ENCODE measurements at places on chromosomes 4 and X.

DNA sequence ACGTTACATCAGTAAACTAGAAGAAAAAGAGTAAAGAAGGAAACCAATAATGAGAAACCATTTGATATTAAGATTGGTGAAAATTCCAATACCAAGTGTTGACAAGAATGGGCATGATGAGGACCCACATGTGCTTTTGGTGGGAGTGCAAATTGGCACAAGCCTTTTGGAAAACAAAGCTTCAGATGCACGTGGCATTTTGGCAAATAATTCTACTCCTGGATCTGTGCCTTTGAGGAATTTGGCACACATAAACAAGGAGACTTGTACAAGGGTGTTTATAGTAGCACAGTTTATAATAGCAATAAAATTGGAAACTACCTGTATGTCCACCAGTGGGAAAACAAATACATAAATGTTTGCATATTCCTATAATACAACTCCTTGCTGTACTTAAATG is 324.3 kb upstream of the TAPT1 start:
- no peak for DNase-seq

- no peak for DNase-seq
These were observed 588 bp downstream of the ART3 start for GRCh38 chr4:76074993-76075600.

GRCh38 chrX:34631479-34632220 is 25.4 kb downstream of the TMEM47 start:
- DNase-seq: no peak

- DNase-seq: no peak
These were observed 153.8 kb upstream of the GALNT7 start for GRCh38 chr4:173014836-173015235.

- DNase-seq: no peak
These were observed 267.9 kb upstream of the KLF3 start for GRCh38 chr4:38396091-38396490.

GRCh38 chr4:165709973-165710526 is 163.0 kb upstream of the TLL1 start:
- no peak for DNase-seq

- DNase-seq: no peak
These were observed 7.2 kb upstream of the C1QTNF7 start for GRCh38 chr4:15420642-15421041.

DNA sequence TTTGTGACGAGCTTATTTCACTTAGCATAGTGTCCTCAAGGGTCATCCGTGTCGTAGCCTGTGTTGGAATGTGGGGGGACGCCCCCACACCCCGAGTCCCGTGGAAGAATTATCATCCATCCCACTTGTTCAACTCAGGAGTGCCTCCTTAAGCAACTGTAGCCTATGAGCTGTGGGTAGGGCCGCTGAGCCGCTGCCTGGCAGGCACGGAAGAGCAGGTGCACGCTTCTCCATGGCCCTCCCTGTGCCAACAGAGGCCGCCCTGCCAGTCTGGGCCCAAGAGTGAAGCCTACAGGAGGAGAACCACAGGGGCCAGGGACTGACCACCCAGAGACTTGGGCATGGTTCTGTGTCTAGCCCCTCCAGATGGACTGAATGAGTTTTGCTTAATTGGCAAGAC is 2.3 kb upstream of the RGS12 start:
- DNase-seq: peak; percentile 16

- DNase-seq: no peak
These were observed 7.0 kb downstream of the FHIP1A start for GRCh38 chr4:151415978-151416377.

GRCh38 chrX:13852001-13852695 is 35.3 kb upstream of the GPM6B start:
- DNase-seq: no peak

DNA sequence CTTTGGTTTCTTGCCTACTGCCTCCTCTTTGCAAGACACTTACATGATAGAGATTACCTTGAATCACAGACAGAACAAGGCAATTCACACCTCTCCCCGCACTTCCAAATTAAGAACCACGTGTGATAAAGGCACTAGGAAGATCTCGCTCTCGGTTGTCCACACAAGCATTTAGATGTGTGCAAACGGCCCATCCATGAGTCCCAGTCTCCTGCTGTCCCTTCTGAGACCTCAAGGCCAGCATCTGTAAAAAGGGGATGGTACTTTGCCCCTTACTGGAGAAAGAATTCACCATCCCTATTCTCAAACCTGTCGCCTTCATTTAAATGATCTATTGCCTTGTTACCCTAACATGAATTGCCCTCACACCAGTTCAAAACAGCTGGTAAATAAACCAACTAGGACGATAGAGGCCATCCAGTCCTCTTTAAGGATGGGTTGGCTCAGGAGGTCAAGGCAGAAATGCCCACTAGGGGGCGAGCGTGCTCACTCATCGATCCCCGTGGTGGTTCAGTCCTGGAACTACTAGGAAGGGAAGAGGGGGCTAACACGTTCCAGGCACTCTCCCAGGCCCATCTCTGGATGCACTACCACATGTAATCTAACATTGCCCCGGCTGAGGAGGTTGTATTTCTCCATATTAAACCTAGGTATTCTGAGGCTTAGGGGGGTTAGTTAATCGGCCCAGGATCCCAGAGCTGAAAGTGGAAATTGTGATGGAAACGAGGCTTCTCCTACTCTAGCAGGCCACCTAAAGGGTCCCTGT is 95.8 kb downstream of the DHX15 start:
- DNase-seq: peak; percentile 35

DNA sequence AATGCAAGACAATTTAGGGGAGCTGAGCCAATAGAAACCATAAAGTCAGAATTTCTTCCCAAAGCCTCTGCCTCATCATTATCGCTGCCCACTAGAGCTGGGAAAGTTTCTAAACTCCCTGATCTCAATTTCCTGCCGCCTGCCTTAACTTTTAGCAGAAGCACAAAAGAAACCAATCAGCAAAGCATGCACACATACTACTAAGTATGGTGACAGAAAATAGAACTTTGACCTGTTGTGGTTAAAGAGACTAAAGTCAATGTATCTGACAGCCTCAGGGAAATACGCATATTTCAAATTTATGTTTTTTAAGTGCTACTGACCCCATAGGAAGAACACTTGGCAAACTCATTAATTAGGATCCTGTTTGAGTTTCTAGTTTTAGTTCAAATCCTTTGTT is 10.1 kb downstream of the STK26 start:
- no peak for DNase-seq

- DNase-seq: no peak
These were observed 136.3 kb upstream of the CXXC4 start for GRCh38 chr4:104631000-104631399.

DNA sequence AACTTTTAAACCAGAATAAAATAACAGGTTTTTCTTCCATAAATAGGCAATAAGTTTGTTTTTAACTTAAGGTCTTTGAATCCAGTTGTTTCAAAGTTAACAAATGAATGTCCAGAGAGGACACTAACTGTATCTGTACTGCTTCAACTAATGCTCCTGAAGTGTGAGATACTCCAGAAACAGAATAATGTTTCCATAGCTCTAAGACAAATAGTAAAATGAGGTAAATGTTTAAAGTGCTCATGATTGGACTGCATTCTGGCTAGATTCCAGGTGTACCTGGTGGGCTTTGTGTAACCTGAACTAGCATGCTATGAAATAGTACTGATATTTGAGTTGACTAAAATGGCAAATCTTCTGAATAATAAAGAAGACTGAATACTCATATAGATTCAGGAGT is 51.7 kb downstream of the METTL14 start:
- DNase-seq: no peak

DNA sequence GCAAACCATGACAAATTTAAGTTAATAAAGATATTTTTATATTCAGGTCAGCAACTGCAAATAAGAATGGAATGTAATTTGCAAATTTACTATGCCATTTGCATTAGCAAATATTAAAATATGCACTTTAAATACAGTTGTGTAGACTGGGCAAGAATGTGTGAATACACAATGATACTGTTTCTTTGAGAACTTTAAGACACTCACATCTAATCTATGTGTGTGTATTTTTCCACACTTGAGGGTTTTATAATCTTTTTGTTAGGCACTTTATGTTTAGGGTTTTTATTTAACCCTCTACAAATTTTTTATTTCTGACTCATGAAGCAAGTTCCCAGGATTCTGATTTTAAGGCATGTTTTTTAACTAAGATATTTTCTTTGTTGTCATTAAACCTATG is 23.9 kb upstream of the NDNF start:
- DNase-seq: no peak

DNA sequence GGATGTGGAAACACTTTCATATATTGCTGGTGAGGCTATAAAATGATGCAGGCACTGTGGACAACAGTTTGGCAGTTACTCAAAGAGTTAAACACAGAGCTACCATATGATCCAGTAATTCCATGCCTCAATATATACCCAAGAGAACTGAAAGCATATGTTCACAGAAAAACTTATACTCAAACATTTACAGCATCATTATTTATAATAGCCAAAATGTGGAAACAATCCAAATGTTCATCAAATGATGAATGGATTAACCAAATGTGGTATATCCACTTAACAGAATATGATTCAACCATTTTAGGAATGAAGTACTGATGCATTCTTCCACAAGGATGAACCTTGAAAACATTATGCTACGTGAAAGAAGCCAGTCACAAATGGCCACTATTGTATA is 603.8 kb downstream of the IQCM start:
- no peak for DNase-seq

- no peak for DNase-seq
These were observed 186.6 kb downstream of the NKX6-1 start for GRCh38 chr4:84312426-84313012.

DNA sequence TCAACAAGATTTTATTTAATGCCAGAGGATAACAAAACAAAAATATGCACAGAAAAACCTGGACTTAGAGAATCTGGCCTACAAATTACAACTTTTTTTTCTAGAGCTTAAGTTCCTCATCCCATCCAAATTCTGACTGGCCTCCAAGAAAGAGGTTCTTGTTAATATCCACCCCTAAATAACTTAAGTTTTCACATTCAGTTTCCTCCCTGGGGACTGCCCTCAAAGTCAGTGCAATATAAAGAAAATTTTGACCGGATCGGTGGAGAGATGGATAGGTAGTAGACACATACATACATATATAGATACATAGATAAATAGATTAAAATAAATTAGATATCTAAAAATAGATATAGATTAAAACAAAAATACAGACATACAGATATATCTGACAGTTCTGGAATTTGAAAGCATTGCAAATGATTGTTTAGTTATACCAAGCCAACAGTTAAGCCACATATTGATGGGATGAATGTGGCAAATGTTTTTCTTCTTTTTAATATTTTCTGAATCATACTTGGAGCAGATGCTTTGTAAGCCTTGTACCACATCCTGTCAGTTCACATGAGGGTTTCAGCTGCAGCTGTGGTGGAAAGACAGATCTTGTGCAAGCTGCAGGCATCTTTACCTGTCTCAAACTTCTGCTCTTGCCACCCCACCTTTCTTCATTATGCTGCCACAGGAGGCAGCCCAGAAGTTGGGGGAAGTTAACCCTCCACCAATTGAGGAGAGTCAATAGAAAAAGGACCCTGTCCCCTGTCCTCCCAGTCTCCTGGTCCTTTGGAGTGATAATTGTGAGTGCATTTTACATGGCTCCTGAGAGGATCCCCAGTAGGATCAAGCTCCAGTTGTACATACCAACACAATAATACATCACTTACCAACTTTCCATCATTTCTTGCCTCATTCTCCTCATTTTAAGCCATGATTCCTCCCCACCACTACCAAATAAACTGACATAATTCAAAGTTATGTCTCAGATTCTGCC is 58.5 kb upstream of the PRDM8 start:
- DNase-seq: no peak

- no peak for DNase-seq
These were observed 13.4 kb downstream of the LEF1 start for GRCh38 chr4:108155373-108155772.

DNA sequence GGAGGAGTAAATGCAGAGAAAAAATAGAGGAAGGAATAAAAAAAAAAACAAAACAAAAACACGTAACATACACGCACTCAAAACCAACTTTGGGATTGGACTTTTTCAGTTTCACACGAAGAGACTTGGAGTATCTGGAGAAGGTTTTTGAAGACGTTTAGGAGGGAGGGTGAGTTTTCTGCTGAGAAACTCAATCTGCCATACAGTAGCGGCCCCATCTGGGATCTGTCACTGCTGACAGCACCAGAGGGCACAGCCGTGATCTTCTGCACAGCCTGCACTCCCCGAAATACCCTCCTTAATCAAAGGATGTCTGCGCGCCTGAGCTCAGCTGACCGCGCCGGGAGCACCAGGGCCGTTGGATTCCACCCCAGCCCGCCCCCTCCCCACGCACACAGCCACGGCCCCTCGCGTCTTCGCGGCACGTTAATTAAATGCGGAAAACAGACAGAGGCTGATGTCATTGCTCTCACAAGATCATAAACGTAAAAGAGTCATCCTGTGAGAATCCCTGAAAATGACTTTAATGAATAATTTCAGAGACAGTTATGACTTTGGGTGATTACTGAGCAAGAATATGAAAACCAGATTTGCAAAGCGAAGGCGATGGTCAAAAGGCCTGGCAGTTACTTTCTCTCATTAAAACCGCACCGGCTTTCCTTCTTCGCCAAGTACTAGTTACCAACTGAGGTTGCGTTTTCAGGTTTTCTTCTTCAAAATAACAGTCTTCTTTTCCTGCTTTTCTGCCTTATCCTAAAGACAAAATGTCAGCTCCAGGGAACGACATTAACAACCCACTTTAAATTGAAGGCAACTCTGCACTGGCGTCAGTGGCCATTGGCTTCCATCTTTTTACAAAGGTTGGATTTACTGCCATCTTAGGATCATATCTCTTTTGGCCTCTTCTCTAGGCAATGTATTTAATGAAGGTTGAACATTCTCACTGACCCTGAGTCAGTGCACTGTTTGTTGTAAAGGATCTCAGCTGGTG is 10.6 kb downstream of the HAND2 start:
- DNase-seq: no peak

DNA sequence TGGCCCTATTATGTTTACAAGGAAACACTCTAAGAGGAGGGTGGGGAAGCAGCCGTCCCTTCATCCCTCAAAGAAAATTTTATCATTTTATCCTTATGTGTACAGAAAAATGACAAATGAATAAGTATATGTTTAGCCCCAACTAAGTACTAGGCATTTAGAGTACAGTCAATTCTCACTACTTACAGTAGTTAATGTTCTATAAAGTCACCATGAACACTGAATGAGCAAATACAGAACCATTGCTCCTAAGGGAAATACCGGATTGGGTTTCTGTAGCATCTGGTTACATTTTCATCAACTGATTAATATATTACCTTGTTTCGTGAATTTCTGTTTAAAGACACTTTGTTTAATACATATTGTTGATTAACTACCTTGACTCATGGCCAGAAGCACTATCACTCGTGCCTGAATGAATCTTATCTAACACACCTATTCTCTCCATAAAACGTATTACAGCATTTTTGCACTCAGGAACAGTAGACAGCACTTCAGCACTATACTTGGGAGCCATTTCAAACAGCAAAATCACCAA is 109.3 kb downstream of the ASB9 start:
- no peak for DNase-seq

DNA sequence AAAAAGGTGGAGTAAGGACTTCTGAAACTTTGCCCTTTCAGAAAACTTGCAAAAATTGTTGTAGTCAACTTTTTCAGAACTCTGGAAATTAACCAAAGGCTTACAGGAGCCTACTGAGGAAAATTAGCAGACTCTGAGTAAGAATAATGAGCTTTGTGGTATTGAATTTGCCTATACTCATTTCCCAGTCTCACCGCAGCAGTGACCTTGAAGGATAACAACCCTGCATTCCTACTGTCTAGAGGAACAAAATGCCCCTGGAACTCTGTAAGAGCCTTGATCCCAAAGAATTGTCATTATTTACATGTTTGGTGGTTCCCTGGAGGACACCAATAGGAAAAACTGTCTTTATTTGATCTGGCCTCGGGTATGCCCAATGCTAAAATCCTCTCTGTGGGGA is 57.9 kb downstream of the MND1 start:
- DNase-seq: no peak

GRCh38 chr4:34193451-34194154 is 2050.7 kb downstream of the ARAP2 start:
- DNase-seq: no peak
